Natural killer cell treated with Interleukin-12 subunit alpha and Interleukin-12 subunit beta and Interleukin-15 and Interleukin-18, amount 100 ng/mL, for 72 hours (primary cell): ENCODE measurements at places on chromosomes 11 and 22.

- H3K4me1 ChIP-seq, result no peaks in the 10 kb centered on the region
- H3K36me3 ChIP-seq, result no peaks in the 10 kb centered on the region
- H3K4me3 ChIP-seq, result no peak overlapping the region
- peak; percentile 44 for DNase-seq
- no peaks in the 10 kb centered on the region for H3K27me3 ChIP-seq
Observed at GRCh38 chr11:431921-432320, 9.9 kb downstream of the ANO9 start.

- H3K4me3 ChIP-seq, result no peak overlapping the region
- no peaks in the 10 kb centered on the region for H3K36me3 ChIP-seq
- H3K4me1 ChIP-seq, result peaks cover 17% of the 10 kb centered on the region
- no peak for DNase-seq
- no peaks in the 10 kb centered on the region for H3K27me3 ChIP-seq
Observed at GRCh38 chr22:50114221-50115021, 24.6 kb downstream of the MOV10L1 start.

GRCh38 chr11:126331286-126331685 is 24.2 kb upstream of the ST3GAL4 start:
- no peaks in the 10 kb centered on the region for H3K27me3 ChIP-seq
- peak overlapping the region; percentile 42 for H3K4me3 ChIP-seq
- H3K4me1 ChIP-seq, result peaks cover 66% of the 10 kb centered on the region

DNA sequence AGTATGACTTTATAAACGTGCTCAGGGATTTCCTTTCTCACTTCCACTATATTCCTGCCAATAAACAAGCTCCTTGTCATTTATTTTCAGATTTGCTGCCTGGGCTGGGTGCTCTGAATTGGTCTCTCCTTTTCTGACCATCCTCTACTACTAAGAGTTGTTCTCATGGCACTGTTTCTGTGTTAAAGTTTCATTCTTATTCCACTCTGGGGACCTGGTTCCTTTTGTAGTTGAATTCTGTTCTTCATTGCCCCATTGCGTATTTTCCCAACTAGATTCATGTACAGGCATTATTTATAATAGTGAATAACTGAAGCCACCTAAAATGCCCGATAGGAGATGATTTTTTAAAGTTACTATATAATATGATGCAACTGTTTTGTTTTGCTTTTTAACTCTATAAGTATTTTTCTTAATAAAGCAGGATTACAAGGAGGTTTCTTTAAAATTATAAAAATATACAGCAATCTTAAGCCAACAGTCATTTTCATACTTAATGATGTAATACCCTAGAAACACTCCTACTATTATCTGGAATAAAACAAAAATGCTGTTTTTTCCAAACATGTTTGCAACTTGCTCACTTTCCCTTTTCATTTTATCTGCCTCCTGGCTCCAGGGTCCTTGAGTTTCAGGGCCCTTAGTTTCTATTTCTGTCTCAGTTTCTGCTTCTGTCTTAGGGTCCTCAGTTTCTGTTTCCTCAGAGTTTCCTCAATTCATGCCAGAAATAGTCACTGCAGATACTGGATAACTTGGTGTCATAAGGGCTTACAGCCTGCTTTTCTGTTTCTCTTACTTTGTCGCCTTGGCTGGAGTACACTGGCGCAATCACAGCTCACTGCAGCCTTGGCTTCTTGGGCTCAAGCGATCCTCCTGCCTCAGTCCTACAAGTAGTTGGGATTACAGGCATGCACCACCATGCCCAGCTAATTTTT is 9.8 kb upstream of the FUT4 start:
- H3K4me3 ChIP-seq, result no peak overlapping the region
- no peak overlapping the region for H3K27ac ChIP-seq
- H3K36me3 ChIP-seq, result no peaks in the 10 kb centered on the region
- no peaks in the 10 kb centered on the region for H3K4me1 ChIP-seq

DNA sequence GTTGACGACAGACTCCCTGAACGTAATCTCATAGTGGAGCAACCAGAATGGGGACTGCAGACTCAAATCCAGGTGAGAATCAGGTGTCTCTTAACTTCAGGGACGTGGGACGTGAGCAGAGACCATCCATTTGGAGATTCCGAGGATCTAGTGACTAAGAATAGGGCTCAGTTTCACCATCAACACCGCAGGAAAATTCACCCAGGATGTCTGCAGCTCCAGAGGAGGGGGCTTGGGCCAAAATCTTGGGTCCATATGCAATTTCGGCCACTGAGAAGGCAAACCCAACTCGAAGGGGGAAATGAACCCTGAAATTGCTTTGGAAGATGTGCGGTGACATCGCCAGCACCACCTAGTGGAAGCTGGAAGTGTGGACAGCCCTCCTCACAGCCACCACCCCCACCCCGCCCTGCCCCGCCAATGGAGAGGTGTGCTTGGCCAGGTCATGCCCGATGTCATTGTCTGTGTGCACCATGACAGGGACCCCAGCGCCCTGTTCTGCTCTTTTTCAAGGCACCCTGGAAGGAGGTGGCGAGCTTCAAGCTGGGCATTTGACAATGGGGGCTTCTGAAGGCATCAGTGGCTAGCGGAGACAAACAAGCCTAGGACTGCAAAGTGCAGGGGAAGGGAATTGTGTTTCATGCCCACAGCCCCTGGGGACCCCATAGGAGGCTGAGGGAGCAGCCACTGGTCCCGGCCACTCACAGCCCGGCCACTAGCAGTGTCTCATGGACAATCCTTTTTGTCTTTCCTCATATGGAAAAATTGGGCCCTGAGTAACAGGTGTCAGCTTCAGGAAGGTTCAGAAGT is 24.8 kb downstream of the APOL1 start:
- H3K27ac ChIP-seq, result peak overlapping the region; percentile 68
- no peak overlapping the region for H3K4me3 ChIP-seq
- H3K4me1 ChIP-seq, result peaks cover 25% of the 10 kb centered on the region
- DNase-seq, result no peak

DNA sequence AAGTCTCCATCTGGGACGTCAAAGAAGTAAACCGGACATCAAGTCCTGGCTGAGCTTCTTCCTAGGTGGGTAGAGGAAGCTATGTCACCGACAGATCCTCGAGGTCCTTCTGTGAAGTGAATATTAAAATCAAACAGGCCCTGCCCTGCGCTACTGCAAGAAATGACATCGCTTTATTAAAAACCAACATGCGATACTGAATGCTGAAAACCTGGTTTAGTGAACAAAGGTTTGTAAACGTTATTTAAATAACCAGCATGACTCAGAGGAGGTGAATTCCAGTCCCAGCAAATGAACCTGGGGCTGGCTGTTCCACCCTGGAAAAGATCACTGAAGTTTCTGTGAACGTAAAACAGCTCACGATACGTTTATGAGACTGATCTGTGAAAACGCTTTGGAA is 645 bp downstream of the RTCB start:
- H3K4me1 ChIP-seq, result peaks cover 44% of the 10 kb centered on the region
- peaks cover 4% of the 10 kb centered on the region for H3K27me3 ChIP-seq
- H3K36me3 ChIP-seq, result peaks cover 26% of the 10 kb centered on the region

DNA sequence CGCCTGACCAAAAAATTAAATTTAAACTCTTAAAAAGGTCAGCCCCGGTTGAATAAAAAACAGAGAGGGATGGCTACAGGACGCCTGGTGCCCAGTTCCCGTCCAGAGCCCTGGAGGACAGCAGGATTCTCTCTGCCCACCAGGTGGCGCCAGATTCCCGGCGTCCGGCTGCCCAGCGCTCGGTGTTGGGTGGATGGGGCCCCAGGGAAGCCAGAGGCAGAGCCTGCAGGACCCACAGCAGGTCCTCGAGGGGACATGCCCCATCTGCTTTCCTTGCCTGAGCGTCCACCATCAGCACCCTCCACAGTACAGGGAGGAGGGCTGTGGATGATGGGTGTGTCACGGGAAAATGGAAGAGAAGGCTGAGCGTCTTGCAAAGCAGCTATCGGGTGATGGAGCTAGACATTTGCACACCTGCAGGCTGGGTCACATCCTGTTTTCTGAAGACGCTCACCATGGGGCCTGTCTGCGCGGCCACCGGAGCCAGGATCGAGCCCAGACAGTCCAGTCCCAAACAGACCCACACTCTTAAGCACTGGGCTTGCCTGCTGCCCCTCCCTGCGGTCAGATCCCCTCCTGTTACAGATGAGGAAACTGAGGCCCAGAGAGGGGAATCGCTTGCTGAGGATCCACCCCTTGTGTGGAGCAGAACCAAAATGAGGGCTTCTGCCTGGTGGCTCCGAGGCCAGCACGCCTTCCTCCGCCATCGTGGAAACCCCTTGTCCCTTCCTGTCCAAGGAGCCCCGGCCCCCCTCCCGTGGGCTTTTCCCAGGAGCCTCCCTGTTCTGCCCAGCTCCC is 18.5 kb upstream of the CBX7 start:
- peak; percentile 84 for DNase-seq
- H3K36me3 ChIP-seq, result no peaks in the 10 kb centered on the region
- H3K4me1 ChIP-seq, result peaks cover 32% of the 10 kb centered on the region
- peaks cover 7% of the 10 kb centered on the region for H3K27me3 ChIP-seq
- H3K4me3 ChIP-seq, result no peak overlapping the region

DNA sequence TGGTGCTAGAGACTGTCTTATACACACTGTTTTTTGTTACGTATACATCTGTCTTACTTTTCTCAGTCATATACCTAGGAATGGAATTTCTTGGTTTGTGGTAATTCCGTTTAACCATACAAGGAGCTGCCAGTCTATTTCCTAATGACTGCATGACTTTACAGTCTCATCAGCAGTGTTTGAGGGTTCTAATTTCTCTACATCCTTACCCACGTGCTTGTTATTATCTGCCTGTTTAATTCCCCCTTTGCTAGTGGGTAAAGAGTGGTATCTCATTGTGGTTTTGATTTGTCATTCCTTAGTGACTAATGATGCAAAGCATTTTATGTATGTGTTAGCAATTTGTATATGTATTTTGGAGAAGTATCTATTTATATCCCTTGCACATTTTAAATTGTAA is 1008.0 kb downstream of the FAM181B start:
- no peaks in the 10 kb centered on the region for H3K27me3 ChIP-seq
- DNase-seq, result no peak
- H3K27ac ChIP-seq, result no peak overlapping the region
- no peaks in the 10 kb centered on the region for H3K4me1 ChIP-seq
- peaks cover 4% of the 10 kb centered on the region for H3K36me3 ChIP-seq
- H3K4me3 ChIP-seq, result no peak overlapping the region

DNA sequence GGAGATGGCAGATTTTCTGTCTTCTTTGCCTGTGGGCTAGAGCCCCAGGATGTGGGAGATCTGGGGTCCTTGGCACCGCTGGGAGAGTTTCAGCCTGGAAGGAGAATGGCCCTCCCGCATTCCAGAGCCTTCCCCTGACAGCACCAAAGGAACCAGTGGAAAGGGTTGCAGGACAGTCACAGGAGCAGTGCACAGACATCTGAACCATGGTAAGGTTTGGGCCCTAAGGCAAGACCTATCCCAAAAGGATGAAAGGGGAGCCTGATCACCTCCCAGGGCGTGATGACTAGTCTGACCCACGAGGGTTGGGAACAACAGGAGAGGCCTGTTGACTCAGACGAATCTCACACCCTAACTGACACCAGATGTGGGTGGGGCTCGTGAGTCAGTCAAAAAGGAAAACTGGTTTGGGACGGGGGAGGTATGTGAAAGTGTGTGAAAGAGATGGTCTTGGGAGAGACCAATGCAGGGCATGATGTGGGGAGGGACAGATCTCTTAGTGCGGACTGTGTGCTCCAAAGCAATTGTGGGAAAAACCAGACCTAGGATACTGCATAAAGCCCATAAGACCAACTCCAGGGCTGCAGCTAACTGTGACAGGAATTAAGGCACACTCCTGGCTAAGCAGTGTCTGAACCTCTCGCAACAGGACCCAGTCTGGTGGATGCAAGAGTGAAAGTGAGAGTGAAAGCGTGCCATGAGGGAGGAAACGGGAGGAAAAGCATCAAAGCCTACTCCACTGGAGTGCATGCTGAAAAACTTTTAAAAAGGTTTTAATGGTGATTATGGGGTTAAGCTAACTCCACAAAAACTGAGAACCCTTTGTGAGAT is 39.1 kb upstream of the GLYAT start:
- H3K36me3 ChIP-seq, result no peaks in the 10 kb centered on the region
- H3K4me1 ChIP-seq, result no peaks in the 10 kb centered on the region
- no peak overlapping the region for H3K27ac ChIP-seq
- H3K27me3 ChIP-seq, result peaks cover 21% of the 10 kb centered on the region
- H3K4me3 ChIP-seq, result no peak overlapping the region
- DNase-seq, result no peak
